ENCODE measurements at places on chromosomes 13 and 19. TPM values are rescaled to one million over a fixed set of nuclear protein-coding genes. Genes with fewer than 3 reads are reported as not detected.
A peak's percentile ranks its signal among the peaks of the same experiment; 100 is the strongest.

The NCCRP1 gene
- not detected for total RNA-seq

DNA sequence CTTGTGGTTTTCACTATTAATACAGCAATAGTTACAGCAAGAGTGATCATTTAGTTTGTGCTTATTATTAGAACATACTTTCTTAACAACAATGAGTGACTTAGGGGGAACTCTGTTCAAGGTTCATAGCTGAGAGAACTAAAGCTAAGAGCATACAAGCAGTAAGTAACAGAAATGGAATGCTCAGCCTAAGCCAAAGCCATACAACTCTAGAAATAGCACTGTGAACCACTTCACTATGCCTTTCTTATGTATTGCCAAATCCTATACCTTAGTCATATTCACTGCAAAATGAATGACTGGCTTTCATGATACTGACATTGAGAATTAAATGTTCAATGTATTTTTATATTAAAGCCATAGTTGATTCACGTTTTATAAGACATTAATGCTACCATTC lies 599.7 kb upstream of the SLITRK1 start:
- DNase-seq, result peak; percentile 93

- peak; percentile 57 for DNase-seq
These were observed 20.4 kb downstream of the MISP start for GRCh38 chr19:771332-771785.

DNA sequence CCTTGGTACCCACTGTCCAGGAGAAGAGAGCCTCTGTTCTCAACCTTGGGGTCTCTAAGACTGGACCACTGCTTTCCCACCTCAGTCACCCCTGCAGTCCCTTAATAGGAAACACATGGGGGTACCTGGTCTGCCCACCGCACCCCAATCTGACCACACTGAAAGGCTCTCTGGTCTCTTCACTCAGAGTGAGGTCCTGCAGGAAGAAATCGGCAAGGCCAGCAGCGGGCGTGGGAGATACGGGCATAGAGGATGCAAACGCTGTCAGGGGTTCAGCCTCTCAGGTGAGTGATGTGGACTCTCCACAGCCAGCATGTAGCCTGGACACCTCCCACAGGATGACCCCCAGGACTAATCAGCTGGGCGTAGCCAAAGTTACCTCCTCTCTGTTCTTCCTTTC lies 3.5 kb downstream of the SIGLEC9 start:
- no peak for DNase-seq

The LILRB2 gene
- total RNA-seq, result not detected

DNA sequence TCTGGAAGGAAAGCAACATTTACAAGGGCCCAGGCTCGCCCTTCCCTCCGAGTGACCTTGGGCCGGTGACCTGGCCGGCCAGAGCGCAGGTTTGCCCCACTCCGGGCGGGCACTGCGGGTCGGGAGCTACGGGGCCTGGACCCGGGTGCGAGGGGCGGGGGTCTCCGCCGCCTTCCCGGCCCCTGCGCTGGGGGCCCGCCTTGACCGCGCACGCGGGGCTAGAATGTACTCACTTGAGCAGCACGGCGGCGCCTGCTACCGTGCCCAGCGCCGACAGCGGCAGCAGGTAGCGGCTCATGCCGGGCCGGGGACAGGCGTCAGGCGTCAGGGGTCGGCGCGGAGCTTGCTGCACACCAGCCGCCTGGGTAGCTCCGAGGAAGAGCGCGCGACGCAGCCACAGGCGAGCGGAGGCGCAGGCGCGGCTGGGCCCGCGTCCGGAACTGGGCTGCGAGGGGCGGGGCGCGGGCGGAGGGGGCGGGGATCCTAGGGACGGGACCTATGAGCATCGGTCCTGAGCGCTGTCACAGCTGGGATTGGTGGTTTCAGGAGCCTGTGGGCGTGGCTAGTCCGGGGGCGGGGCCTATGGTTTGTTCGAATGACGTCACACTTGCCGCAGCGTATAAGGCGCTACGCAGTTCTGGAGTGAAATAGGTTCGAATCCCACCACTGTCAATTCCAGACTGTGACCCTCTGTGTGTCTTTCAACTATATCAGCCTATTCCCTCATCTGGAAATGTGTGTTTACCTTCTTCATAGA lies at the start of gene RDH13:
Gene RDH13, minus strand, starts transcription at position 414 of the 757 bp plus-strand sequence. Its CDS starts 116 bp downstream, at position 298.
- DNase-seq, result peak; percentile 96

DNA sequence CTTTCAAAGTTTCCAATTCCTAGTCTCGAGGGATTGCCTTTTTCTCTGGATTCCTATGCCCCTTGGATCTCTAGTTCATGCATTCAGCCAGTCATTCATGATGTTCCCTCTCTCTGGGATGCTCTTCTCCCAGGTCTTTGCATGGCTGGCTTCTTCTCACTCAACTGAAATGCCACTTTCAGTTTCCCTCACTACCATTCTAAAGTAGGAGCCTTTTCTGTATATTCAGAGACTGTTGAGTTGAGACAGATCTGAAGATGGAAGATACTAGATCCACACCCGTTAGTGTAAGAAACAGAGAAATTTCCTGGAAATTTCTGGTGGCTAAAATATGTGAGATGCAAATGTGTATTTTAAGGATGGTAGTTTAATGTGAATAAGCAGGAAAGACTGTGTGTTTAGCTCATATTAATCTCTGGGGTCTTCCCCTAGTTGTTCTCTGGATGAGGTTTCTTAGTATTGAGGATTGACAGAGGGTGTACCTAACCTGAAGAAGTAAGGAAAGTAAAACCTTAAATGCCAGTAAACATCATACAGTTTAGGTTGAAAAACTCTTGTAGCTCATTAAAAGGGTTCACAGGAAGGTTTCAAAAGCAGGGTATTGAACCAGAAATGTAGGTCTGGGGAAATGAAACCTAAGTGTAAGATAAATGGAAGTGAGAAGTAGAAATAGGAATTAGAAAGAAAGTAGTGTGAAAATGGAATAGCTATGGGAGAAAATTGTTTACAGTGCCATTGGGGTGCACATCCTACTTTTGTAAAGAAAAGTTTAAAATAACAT lies 331.3 kb downstream of the NDFIP2 start:
- no peak for DNase-seq

- no peak for DNase-seq
These were observed 10.2 kb downstream of the C2CD4C start for GRCh38 chr19:398719-399118.

DNA sequence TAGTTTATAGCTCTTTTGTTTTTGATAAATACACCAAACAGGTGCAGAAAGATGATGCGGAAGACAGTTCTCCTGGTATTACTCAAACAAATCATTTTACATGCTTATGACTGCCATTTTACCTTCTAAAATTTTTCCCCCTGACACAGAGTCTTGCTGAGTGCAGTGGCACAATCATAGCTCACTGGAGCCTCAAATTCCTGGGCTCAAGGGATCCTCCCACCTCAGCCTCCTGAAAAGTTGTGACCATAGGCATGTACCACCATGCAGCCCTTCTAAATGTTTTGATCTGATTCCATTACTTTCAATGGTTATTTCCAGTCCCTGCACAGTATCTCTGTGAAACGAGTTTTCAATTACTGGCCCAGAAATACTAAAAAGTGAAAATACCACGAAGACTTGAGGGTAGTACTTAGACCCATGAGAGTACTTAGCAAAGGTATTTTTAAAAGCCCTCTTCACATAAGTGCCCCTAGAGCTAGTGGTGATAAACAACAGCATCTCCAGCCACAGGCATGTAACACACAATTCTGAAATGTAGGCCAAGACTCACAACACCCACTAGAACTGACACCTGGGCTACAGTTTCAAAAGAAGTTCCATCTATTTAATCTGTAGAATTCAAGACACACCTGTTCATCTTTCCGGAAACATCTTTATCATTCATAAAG lies 11.3 kb downstream of the HSPH1 start:
- no peak for DNase-seq

GRCh38 chr19:18388100-18388959 lies 2.4 kb downstream of the GDF15 start:
- DNase-seq, result peak; percentile 50

The CAB39L gene
- 9.4 TPM for total RNA-seq

DNA sequence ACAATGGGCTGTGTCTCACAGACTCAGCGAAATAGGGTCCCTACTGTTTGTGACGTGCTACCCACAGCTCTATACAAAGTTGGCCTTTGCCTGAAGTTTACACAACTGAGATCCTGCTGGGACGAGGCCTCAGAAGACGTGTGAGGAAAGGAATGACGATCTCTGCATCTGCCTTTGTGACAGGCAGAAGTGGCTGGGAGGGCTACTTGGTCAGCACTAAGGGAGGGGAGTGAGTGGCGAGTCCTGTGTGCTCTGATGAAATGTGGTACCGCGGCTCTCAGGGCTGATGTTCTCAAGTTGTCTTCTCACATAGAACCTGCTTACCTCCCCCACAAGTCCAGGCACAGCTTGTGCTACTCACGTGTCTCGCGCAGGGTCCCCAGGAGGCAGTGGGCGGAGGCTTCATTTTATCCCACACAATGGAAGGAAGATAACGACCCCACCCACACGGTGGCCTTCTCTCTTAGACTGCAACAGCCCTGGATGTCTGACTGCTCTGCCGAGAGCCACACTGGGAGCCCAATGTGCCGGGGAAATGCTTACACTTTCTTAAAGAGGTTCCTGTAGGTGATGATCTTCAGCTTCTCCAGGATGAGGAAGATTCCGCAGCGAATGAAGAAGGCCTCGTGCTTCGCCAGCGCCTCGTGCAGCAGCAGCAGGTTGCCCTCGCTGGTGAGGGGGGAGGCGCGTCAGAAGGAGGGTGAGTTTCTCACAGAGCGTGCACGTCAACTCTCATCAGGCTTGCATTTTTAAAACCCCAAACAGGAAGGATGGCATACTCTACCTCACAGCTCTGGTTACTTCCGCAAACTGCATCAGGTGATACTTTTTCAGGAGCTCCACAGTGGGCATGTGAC lies 21.2 kb downstream of the PROZ start:
- DNase-seq, result peak; percentile 64

The GRIK5 gene
- 3.5 TPM for total RNA-seq

- no peak for DNase-seq
These were observed 11.2 kb downstream of the CEBPA start for GRCh38 chr19:33290956-33291622.

The SIGLEC12 gene
- not detected for total RNA-seq

The ZNF850 gene
- 1.2 TPM for total RNA-seq

GRCh38 chr19:6047741-6048251 lies 62.5 kb downstream of the RFX2 start:
- peak; percentile 56 for DNase-seq

- peak; percentile 47 for DNase-seq
These were observed 4.2 kb upstream of the SPC24 start for GRCh38 chr19:11159598-11160439.

- no peak for DNase-seq
These were observed 2.0 kb downstream of the DAZAP1 start for GRCh38 chr19:1409204-1410005.

GRCh38 chr13:95195146-95195545 lies 106.1 kb downstream of the ABCC4 start:
- DNase-seq, result no peak

DNA sequence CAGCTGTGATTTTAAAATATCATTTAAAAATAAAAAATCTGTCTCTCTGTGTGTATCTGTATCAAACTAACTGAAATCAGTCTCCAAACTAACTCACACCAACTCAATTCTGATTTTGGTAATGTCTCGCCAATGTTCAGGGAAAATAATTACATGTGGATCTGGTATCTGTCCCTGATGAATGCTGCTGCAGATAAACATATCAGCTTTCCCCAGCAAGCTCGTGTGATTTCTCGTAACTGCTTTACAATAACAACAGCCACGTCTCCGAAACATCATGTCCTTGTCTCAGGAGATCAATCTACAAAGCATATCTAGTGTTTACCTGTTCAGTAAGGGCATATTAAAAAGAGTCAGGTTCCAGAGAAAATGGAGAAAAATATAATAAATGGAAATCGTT lies 129.0 kb downstream of the IRS2 start:
- DNase-seq, result no peak

DNA sequence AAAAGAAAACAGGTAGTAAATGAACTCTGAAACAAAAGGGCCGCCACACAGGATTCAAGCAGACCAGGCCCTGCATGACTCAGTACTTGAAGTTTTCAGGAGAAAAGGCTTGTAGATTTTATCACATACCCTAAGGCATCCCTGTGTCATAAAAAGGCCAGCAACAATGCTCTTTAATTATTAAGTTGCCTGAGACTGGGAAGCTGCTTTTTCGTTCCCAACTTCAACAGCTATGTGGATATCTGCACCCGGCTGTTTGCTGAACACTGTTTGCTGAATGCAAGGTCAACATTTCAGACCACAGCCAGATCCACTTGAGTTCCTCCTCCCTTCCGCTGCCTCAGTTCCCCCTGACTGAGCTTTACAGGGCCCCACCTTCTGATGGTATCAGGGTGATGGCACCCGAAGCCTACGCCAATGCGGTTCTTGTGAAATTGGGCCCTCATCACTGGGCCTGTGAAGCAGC lies 6.1 kb upstream of the ECH1 start:
- no peak for DNase-seq

The ZGLP1 gene
- 0.66 TPM for total RNA-seq

The PIK3R2 gene
- 10.1 TPM for total RNA-seq

DNA sequence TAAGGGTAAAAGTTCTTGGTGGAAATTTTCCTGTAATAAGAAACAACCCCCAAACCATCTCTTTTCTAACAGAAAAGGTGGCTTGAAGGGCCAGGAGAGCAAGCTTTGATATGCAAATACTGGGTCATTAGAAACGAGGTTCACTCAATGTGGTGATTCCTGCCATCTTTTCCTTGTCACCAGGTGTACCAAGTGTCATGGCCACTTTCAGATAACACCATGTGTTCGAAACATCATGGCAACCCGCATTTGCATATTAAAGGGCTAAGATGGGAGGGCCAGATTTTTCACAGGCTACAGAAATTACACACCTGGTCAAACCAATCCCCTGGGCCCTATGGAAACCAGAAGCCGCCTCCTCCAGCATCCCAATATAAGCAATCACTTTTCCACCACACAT lies 15.3 kb downstream of the LGALS16 start:
- DNase-seq, result no peak

DNA sequence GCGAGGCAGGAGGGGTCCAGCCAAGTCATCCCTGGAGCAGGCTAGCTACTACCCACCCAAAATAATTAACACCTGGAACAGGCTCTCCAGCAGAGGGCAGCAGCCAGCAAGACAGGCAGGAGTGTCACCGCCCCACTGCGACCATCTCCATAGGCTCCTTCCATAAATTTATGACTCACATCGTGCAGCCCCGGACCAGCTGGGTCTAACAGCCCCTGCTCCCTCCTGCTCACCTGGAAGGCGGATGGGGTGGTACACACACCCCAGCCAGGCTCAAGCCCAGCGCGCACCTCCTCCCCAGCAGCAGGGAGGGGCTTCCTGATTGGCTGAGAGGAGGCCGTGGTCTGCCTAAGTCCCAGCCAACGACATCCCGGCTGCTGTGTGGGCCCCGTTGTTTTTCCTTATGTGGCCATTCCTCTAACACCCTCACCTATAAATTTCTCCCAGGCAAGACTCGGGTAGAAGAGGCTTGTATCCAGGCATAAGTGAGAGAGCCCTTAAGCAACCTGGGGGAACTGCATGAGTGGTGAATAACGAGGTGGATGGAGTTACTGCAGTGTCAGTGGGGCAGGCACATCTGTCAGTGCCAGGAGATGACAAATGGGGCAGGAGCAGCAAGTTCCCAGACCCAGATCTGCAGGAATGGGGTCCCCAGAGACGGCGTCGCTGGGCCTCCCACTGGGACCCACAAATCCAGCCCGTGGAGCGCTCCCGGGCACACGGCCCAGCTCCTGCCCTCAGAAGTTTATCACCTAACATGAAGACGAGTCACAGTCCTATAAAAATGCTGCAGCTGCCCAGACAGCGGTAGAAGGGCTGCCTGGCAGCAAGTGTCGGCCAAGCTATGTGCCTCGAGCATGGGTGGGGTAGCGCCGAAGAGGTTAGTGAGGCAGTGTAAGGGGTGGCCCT lies 43.1 kb downstream of the CEBPG start:
- DNase-seq, result peak; percentile 63

GRCh38 chr19:40530091-40530901 lies 46.4 kb upstream of the SHKBP1 start:
- DNase-seq, result no peak

All from fibroblast of lung (primary cell).